MV-4-11 (cell line): ENCODE measurements at places on chromosomes 3 and 15.

DNA sequence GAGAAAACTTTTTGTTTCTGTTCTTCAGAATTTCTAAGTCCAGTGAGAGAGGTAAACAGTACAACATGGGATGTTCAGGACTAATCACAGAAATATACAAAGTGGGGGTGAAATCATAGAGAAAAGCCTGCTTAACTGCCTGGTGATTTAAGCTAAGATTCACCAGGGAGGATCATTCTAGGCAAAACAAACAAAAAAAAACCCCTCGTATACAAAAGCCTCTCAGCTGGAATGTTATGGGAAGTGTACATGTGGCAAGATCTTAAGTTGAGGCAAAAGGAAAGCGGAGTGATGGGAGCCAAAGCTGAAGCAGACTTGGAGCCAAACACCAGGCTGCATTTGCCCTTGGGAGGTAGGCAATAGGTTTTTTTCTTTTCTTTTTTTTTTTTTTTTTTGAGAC, 40.0 kb upstream of the TJP1 start:
- no peak for DNase-seq

DNA sequence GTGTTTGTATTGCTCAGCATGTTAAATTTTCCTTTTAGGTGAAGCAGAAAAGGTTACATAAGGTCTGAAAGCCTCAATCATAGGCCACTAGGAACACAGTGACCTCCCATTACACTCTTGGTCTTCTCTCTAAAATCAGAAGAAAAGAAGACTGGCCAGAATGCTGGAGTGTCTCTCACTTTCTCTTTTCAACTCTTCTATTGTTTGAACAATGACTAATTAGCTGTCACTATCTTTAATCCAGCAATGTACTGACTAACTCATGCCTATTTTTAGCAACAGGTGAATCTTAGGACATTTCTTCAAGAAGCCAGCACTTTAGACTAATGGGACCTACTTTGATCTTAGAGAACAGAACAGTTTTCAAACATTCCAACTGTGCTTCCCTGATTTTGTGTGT, 142.8 kb downstream of the TGFBR2 start:
- no peak for DNase-seq

- DNase-seq, result no peak
Measured at GRCh38 chr3:173009410-173009809, 131.6 kb downstream of the SPATA16 start.

- DNase-seq, result peak; percentile 79
Measured at GRCh38 chr3:143814443-143814889, 33.8 kb downstream of the SLC9A9 start.

- no peak for DNase-seq
Measured at GRCh38 chr3:186754871-186755270, 28.5 kb upstream of the EIF4A2 start.

DNA sequence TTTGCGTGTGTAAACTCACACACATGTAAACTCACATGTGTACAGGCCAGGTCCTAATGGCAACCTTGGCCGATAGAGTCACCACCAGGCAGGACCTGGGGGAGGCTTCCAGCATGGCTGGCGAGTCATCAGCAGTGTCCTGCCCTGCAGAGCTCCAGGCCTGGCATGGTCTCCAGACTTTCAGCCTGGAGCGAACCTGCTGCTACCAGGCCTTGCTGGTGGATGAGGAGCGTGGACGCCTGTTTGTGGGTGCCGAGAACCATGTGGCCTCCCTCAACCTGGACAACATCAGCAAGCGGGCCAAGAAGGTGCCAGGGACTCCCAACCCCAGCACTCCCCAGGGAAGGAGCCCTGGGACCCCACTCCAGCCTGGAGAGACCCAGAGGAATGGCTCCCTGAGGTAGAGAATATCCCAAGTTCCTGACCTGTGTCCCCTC, 1.0 kb downstream of the SEMA3B start:
- no peak for DNase-seq

DNA sequence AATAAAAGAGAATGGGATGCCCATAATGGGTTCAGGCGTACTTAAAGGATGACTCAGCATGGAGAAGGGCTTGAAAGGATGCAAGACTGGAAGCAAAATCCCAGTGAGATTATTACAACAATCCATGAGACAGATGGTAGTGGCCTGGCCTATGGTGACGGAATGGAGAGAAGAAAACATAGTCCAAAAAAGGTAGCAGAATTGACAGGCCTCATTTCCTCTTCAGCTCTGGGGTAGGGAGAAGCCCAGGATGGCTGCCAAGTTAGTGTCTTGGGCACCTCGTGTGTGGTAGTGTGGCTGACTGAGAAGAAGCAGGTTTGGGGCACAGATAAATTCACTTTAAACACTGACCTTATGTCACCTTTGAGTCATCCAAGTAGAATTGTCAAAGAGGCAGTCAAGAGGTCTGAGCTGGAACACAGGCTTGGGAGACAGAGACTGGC, 18.1 kb downstream of the MB21D2 start:
- DNase-seq, result peak; percentile 27

GRCh38 chr15:65071381-65071811, 3.6 kb upstream of the RASL12 start:
- DNase-seq, result no peak

DNA sequence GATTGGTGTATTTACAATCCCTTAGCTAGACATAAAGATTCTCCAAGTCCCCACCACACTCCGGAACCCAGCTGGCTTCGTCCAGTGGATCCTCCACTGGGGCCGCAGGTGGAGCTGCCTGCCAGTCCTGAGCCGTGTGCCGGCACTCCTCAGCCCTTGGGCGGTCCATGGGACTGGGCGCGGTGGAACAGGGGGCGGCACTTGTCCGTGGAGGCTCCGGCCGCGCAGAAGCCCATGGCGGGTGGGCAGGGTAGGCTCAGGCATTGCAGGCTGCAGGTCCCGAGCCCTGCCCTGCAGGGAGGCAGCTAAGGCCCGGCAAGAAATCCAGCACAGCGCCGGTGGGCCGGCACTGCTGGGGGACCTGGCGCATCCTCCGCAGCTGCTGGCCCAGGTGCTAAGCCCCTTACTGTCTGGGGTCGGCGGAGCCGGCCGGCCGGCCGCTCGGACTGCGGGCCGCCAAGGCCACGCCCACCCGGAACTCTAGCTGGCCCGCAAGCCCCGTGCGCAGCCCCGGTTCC, 3.5 kb upstream of the RNU5B-1 start:
- DNase-seq, result no peak

- DNase-seq, result peak; percentile 28
Measured at GRCh38 chr3:73255609-73256029, 194.2 kb downstream of the EBLN2 start.

GRCh38 chr15:42031198-42031915, 10.5 kb upstream of the PLA2G4E start:
- no peak for DNase-seq

- DNase-seq, result no peak
Measured at GRCh38 chr3:116281313-116282143, 163.8 kb downstream of the LSAMP start.

DNA sequence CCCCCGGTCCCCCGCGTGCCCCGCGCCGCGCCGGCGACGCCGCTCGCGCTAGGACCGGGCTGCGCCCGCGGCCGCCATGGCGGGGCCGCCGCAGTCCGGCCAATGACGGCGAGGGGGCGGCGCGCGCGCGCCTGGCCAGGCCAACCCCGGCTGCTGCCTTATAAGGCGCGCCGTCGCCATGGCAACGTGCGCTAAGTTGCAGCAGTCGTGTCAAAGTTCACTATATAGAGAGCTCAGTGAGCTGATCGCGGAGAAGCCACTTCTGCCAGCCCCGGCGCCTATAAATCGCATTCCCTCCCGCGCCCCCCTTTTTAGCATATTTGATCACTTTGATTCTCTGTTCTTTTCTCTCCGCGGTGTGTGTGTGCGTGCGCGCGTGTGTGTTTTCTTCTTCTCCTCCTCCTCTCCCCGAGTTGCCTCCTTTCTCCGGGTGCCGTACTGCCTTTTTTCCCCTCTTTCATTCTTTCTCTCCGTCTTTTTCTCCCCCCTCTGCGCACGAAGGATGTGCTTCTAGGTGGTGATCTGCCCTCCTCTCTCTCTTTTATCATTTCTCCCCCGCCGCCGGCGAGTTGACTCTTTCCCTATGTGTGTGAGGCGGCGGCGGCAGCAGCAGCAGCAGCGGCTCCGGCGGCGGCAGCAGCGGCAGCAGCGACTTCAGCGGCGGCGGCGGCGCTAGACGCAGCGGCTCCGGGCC, at the start of gene NR2F2:
NR2F2 (plus strand) TSS at position 251 of the 694 bp plus-strand sequence. CDS start 1,406 bp downstream, outside the sequence.
- DNase-seq, result peak; percentile 85

GRCh38 chr3:2098398-2099027, at the start of gene CNTN4:
Gene CNTN4 (plus strand): TSS chr3:2098866.
- no peak for DNase-seq

- no peak for DNase-seq
Measured at GRCh38 chr3:148708409-148708808, 10.7 kb downstream of the AGTR1 start.

GRCh38 chr3:12483410-12483809, 870 bp upstream of the TSEN2 start:
- no peak for DNase-seq

DNA sequence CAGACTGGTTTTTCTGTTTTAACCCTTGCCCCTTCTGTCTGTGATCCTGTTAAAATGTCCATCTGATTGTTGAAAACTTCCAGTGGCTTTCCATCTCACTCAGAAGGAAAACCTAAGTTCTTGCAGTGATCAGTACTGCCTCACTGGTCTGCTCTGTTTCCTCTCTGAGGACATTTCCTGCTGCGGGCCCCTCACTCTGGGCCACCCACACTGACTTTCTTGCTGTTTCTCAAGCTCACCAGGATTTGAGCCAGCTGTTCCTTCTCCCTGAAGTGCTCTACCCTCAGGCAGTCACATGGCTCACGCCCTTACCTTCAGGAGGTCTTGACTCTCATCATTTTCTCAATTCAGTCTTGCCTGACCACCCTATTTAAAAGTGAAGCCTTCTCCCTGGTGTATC, 1.8 kb downstream of the GRK7 start:
- no peak for DNase-seq

- peak; percentile 61 for DNase-seq
Measured at GRCh38 chr3:194744826-194745225, 59.1 kb downstream of the FAM43A start.

- DNase-seq, result no peak
Measured at GRCh38 chr3:32022947-32023346, 41.4 kb downstream of the ZNF860 start.

GRCh38 chr3:128068156-128068620, 16.0 kb downstream of the SEC61A1 start:
- DNase-seq, result peak; percentile 34

- peak; percentile 9 for DNase-seq
Measured at GRCh38 chr3:40680685-40681657, 156.2 kb downstream of the ZNF621 start.

GRCh38 chr3:39406368-39407258, at the start of gene RPSA:
Gene RPSA (plus strand): TSS chr3:39406720. CDS start chr3:39407654, 934 bp downstream.
- DNase-seq, result peak; percentile 99

DNA sequence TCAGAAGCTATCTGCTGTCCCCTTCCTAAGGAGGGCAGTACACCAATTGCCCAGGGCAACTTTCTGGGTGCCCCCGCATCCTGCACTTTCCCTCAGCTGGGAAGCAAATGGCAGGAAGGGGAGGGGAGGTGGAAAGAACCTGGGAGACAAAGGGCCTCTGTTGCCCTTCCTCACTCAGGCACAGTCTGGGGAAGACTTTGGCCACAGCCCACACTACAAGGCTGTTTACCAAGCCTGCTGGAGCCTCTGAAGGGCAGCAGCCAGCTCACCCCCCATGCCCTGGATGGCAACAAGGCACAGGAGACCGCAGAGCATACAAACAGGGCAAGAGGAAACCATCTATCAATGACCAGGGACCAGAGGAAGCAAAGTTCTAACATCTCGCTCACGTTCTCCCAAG, 42.4 kb downstream of the ARRDC4 start:
- no peak for DNase-seq

GRCh38 chr3:108091498-108092250, 843 bp upstream of the CD47 start:
- no peak for DNase-seq

DNA sequence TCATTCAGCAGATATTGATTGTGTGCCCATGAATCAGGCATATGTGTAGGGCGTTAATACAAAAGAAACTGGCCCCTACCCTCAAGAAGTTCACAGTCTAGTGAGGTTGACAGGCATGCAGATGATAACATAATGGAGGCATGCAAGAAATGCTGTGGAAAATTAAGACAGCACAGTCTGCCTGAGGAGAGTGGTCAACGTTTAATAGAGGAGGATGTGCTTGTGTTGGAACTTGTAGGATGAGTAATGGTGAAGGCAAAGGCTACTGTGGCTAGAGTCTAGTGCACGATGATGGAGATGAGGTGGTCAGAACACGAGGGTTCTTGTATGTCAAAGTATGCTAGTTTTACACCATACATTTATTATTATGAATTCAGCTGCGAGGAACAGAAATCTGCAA, 295.7 kb downstream of the SOX2 start:
- no peak for DNase-seq
